ENCODE measurements at places on chromosomes 16 and 17.

DNA sequence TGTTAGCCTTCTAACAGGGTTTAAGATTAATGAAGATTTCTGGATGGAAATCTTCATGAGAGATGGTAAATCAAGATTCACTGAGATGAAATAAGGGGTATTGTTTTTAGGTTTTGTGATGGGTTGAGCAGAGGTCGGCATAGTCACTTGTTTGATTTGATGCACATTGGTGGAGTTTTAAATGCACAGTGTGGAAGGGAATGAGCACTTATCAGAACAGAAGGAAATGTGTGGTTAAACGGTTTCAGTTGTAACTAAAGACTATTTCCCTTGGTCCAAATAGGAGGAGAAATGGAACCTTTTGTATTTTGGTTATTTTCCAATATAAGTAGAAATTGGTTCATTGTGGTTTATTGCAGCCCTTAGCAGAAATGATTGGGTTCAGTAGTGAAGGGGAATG lies 34.1 kb downstream of the CBFB start:
- no peak for DNase-seq

DNA sequence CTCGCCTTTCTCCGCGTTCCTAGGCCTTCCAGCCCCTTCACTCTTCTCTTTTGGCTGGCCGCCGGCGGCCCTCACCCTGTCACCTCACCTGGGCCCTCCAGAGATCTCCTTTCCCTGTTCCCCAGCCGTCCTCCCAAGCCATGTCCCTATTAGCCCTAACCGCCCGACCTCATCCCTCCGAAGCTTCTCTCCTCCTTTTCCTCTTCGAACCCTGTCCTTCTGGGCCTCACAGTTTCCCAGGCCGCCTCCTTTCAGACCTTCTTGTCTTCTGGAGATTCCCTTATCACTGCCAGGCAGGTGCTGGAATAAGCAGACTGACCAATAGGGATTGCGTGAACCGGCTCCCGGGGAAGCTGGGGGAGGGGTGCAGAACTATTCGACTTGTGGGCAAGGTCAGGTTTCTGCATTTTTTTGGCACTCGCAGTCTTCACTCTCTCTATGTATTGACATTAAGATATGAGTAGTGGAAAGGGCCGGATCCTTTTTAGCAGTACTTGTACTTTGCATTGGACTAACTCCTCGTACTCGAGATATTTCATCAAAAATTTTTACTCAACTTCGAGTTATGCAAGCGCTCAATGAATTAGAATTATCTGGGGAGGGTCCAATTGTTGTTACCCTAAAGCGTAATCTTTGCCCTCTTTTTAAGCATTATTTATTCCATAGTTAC lies 690 bp downstream of the RHOT1 start:
- DNase-seq, result no peak

- no peak for DNase-seq
Measured at GRCh38 chr17:78717431-78717980, 64.6 kb downstream of the CYTH1 start.

DNA sequence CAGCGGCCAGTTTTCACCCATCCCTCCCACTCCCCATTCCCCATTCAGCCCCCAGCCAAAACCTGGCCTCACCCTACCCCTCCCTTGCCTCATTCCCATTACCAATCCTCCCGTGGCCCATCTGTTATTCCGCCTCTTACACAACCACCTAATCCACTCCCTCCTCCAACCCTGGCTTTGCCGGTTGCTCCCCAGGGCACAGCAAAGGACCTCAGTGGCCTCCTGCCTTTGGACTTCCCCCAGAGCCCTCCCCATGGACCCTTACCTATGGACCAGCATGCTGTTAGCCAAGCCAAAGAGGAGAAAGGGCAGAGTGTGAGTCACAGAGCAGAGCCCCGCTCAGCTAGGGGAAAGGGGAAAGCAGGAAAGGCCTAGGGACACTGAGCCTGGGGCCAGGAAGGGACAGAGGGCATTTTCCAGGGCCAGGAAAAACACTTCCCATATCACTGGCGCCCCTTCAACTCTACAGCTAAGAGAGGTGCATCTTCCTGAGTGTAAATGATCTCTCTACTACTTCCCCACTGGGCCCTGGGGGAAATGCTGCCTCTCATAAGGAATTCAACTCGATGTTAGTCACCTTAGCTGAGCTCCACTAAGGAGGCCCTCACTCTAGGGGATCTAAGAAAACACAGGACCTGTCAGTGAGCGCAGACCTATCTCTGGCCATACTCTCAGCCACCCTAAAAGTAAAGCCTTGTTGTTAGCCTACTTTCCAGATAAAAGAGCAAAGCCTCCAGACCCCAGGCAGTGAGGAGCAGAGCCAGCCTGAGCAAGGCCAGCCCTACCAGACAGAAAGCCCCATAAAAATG lies 10.6 kb downstream of the PEMT start:
- DNase-seq, result no peak

- no peak for DNase-seq
Measured at GRCh38 chr16:57979006-57979585, 8.2 kb upstream of the CNGB1 start.

DNA sequence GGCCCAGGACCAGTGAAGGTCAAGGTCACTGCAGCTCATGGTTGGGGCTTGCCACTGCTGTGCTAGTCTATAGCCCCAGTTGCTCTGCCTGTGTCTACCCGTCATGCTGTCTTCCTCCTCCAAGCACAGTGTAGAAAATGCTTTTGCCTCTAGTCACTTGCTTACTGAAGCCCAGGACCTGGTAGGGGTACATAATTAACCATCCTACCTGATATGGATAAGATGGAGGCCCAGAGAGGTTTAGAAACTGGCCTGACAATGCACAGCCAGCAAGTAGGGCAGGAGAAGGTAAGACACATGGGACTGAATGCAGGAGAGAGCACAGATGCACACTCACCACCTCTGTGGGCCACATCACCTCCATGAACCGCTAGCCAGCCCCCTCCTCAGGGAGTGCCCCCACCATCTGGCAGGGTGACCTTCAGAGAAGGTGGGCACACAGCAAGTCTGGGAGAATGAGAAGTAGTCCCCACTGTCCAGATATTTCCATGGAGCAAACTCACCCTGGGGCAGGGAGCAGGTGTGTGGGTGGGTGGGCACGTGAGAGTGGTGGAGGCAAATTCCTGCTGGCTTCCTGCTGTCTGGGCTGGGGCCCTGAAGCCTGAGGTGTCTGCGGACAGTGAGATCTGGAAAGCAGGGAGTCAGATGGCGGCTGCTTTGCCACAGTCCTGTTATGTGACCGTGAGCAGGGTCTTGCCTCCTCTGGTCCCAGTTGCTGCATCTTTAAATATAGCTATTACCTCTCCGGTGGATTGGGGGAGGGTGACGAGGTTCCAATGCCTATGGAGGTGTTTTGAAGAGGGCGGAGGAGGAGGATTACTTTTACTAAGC lies 1.0 kb downstream of the CX3CL1 start:
- no peak for DNase-seq

GRCh38 chr17:69884356-69884755 lies 190.7 kb upstream of the KCNJ16 start:
- DNase-seq, result no peak

DNA sequence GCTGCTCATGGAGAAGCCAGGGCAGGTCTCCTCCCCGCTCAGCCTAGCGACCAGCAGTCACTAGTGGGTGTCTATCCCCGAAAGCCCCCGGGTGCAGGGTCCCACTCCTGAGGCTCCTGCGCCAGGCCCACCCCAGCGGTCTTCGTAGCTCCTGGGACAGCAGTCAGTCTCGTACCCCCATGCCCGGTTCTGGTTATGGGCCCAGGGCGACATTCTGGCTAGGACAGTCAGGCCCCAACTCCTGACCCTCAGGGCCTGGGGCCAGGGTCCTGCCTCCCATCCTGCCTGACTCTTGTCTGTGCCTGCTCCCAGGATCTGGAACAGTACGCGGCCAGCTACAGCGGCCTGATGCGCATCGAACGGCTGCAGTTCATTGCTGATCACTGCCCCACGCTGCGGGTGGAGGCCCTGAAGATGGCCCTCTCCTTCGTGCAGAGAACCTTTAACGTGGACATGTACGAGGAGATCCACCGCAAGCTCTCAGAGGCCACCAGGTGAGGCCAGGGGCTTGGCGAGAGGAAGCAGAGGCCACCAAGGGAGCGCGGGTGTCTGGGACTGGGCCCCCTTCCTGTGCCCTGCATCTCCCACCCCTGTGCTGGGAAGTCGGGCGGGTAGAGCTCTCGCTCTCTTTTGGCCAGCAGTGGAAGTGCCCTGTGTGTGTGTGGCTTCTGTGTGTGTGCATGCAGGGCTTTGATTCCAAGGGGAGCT lies 2.0 kb downstream of the GPS1 start:
- no peak for DNase-seq

DNA sequence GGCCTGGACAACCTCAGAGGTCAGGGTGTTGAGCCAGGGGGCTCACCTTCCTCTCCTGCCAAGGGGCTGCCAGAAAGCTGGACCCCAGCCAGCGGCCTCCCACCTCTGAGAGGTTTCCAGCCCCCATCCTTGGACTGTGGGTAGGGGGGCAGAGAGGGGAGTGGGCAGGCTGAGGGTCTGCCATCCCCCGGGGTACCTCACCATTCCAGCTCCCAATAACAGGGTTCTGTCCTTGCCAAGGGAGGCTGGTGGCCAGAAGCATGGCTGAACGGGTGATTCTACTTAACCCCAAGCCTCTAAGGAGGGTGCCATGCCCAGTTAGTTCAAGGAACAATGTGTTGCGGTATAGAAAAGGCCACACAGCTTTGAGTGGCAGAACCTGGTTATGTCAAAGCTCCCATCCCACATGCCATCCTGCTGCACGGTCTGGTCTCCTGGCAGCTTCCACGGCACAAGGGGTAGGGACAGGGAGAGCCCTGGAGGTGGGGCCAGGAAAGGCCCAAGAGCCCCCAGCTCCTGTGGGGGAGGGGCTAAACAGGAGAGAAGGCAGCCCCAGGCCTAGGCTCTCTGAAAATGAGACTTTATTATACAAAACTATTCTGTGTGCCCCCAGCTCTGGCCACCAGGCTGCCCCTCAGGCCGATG lies 19.8 kb downstream of the B9D1 start:
- no peak for DNase-seq

- DNase-seq, result no peak
Measured at GRCh38 chr17:15952916-15953790, 8.2 kb downstream of the ADORA2B start.

DNA sequence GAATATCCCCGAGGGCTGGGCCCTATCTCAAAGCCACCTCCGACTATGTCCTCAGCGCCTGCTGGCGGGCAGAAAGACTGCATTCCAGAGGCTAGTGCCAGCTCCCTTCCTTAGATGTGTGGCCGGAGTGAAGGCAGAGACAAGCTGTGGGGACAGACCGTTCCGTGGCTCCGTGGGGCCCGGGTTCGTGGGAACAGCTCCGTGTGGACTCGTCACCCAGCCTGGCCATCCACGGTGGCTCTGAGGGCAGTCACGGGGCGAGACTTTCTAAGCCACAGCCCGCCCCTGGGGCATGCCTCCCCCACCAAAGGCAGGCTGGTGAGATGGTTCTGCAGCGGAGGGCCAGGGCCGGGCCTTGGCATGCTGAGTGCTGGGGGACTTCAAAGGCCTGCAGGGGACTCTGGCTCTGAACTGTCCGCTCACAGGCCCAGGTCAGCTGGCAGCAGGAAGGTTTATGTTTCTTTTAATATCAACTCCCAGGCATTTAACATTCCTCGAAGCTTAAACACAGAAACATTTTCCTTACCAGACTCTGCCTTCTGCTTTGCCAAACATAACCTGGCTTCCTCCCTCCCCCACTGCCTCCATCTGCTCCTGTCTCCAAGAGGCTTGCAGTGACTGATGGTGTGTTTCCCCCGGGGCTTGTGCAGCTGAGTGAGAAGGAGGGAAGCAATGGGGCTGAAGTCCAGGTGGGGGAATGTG lies 50.4 kb downstream of the TIMM22 start:
- DNase-seq, result no peak

GRCh38 chr16:67394155-67395104 lies 1.1 kb upstream of the TPPP3 start:
- no peak for DNase-seq

- DNase-seq, result no peak
Measured at GRCh38 chr17:44467108-44467507, 36.1 kb downstream of the GPATCH8 start.

DNA sequence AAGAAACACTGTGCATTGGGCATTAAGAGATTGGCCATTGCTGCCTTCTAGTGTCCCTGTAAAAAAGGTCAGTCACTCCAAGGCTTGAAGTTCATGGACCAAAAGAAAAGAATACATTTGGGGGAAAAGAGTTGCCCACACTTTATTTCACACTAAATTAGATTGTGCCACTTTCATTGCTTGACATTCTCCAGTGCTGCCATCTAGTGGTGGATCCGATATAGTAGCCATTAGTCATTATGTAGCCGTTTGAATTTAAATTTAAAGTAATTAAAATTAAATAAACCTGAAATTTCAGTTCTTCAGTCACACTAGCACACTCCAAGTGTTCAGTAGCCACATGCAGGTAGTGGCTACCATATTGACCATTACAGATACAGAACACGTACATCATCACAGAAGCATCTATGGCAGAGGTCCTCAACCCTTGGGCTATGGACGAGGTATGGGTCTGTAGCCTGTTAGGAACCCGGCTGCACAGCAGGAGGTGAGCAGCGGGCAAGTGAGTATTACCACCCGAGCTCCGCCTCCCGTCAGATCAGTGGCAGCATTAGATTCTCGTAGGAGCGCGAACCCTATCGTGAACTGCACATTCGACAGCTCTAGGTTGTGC lies 21.9 kb upstream of the CDH5 start:
- DNase-seq, result no peak

- DNase-seq, result no peak
Measured at GRCh38 chr17:8468127-8468526, 32.4 kb downstream of the NDEL1 start.

GRCh38 chr17:10879190-10879836 lies 41.4 kb upstream of the PIRT start:
- DNase-seq, result no peak

DNA sequence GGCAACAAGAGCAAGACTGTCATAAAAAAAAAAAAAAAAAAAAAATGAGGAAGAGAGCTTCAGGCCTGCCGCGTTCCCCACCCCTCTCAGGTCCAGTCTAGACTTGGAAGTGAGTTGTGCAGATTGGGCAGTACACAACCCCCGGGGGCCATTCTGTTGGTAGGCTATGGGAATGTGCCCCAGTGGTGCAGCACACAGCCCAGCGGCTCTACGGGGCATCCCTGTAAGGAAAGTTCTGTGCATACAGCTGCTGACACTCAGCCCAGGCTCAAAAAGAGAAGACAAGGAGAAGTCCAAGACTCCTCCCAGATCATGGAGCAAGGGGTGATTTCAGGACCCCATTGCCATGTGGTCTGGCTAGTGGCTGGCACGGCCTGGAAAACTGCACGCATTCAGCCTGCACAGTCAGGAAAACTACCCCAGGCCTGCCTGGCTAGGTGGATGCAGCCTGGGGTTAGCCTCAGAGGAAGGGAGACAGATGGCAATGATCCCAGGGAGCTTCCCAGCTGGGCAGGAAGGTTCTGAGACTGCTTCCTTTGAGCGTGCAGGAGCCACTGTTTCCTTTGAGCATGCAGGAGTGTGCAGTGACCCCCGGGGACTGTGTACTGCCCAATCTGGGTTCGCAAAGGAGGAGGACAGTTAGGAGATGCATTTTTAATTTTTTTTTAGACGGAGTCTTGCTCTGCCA lies 44.8 kb downstream of the PECAM1 start:
- no peak for DNase-seq

GRCh38 chr16:30895627-30896260 lies 670 bp upstream of the CTF1 start:
- DNase-seq, result no peak

Measured in GM12892 (cell line).